ENCODE measurements at places on chromosomes 3 and 15.

- DNase-seq, result no peak
Measured at GRCh38 chr3:163328680-163329079, 1749.6 kb downstream of the SI start.

DNA sequence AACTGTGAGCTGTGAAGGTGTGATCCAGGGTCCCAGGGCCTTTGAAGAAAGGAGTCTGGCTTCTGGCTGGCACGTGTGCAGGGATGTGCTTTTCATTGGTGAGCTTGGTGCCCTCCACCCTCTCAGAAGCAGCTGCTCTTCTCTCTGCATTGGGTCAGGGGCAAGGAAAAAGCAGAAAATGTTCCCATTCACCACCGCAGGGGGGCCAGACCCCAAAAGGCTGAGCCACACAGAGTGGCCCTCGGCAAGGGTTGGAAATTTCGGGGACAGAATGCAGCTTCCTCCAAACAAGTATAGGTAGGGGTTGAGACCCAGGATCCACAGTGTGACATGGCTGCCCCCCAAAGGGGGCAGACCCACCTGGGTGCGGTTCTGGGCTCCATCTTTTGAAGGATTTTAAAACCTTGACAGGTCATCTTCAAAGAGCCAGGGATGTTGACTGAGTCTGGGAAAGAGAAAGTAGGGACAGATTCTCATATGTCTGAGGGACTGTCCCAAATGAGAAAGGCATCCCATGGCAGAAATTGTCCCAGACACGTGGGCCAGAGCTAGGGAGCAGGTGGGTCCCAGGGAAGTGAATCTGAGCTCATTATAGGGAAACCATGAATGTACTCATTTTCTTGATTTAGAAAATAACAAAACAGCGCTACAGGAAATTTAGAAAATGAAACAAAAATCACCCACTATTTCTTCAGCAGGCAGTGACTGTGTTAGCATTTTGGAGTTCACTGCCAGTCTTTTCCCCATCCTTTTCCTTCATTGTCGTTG lies 2.7 kb downstream of the CSK start:
- no peak for DNase-seq

DNA sequence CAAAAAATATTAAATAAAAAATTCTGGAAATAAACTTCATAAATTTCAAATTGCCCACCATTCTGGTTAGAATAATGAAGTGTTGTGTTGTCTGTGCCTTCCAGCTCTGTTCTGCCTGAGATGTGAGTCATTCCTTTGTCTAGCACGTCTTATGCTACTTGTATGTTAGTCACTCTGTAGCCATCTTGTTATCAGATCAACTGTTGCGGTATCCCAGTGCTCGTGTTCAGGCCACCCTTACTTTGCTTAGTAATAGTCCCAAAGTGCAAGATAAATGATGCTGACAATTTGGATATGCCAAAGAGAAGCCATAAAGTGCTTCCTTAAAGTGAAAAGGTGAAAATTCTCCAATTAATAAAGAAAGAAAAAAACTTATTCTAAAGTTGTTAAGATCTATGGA lies 527.5 kb downstream of the NAALADL2 start:
- DNase-seq, result no peak

DNA sequence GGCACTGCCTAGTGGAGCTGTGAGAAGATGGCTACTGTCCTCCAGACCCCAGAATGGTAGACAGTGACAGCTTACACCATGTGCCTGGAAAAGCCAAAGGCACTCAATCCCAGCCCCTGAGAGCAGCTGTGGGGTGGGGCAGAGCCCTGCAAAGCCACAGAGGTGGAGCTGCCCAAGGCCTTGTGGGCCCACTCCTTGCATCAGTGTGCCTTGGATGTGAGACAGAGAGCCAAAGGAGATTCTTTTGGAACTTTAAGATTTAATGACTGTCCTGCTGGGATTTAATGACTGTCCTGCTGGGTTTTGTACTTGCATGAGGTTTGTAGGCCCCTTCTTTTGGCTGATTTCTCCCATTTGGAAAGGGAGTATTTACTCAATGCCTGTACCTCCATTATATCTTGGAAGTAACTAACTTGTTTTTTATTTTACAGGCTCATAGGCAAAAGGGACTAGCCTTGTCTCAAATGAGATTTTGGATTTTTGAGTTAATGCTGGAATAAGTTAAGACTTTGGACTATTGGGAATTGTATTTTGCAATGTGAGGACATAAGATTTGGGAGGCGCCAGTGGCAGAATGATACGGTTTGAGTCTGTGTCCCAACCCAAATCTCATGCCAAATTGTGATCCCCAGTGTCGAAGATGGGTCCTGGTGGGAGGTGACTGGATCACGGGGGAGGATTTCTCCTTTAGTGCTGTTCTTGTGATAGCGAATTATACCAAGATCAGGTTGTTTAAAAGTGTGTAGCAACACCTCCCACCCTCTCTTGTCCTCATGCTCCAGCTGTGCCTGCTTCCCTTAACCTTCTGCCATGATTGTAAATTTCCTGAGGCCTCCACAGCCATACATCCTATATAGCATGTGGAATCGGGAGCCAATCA lies 80.4 kb downstream of the MYO5A start:
- DNase-seq, result no peak

DNA sequence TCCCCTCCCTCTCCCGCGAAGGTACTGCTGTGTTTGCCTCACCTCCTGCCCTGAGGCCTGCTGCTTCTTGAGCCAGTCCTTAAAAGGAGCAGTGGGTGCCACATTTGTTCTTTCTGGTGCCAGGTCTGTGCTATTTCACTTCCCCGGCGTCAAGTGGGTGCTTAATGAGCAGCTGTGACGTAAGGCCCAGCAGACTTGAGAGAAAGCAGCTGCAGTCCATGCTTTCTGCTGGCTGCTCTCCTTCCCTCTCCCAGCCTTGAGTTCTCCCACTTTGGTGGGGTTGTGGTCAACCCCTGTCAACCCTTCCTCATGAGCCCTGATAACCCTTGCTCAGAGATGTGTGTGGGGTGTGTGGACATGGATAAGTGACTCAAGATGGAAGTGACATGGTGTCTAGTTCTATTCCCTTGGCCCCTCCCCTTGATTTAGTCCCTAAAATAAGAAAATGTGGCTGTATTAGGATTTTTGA lies 6.9 kb downstream of the INAFM2 start:
- DNase-seq, result peak; percentile 34

- no peak for DNase-seq
Measured at GRCh38 chr15:31347067-31347975, 20.7 kb downstream of the KLF13 start.

- DNase-seq, result no peak
Measured at GRCh38 chr15:76575274-76575673, 238.7 kb downstream of the ISL2 start.

- no peak for DNase-seq
Measured at GRCh38 chr3:126158016-126158911, 22.1 kb downstream of the ALDH1L1 start.

DNA sequence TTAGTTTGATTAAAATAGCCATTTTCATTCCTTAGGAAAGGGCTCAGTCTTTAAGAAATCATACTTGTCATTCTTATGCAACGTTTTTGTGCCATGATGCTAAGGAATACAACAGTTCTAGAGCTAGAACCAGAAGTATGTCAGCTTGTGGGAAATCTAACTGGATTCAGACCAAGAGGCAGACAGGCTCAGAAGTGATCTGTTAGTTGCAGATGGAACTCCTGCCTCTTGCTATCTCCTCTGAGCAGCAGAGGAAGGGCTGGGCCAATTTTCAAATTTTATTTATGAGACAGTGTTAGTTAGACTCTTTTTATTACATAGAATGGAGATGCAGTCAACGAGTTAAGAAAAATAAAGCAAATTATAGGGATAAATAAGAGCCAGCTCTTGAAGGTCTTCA lies 48.5 kb upstream of the RYR3 start:
- DNase-seq, result no peak

DNA sequence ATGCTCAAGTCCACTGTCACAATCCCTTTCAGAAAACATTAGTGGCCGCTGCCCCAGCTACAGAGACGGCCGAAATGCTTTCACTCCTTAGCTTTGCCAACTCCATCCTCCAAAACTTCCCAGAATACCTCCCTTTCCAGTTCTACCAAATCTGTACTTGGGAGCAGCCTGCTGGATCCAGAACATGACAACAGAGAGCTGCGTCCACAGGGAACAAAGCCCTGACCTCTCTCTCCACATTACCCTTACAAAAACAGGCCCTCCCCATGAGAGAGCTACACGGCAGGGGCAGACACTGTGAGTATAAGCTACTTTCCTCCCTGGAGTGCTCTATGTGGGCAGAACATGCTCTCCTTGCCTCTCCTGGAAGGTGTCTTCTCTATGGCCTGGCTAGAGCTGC lies 6.3 kb downstream of the RBM15B start:
- DNase-seq, result no peak

DNA sequence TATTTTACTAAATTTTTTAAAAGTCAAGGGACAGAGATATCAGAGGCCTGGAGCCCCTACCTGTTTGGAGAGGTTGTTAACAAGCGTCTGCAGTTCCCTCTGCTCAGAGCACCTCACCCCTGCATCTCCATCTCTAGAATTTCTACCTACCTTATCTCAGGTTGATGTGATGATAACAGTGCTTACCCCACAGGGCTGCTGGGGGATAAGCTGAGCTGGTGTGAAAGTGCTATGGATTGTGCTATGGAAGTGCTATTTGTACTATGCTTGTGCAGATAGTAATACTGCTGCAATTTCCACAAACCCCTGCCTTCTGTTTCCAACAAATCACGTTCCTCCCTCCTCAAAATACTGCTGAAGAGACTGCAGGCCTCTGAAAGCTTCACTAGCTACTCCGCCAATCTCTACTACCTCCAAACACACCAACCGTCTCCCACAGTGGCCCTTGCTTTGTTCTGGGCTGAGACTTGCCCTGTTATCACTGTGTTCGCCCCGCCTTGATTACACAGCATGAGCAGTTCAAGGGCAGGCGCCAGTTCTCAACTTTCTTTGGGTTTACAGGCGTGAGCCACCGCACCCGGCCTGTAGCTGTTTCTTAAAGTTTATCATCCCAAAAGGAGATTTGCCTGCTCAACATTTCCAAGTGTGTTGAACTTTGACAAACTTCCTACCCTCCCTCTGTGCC lies 28.4 kb upstream of the PARL start:
- DNase-seq, result no peak

DNA sequence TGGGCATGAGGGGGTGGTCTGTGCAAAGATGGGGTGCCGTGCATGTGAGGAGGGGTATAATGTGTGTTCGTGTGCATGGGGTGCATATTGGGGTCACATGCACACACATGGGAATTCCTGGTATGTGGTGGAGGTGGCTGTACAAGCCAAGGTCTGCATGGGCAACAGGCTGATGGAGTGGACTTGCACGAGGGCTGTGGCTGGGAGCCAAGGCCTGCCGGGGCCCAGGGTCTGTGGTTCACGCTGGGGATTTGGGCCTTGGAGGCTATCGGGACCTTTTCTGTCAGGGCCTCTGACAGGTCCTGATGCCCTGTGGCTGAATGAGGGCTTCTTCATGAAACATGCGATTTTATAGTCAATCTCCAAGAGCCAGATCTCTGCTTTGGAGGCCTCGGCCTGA lies 9.8 kb upstream of the PLXND1 start:
- no peak for DNase-seq

DNA sequence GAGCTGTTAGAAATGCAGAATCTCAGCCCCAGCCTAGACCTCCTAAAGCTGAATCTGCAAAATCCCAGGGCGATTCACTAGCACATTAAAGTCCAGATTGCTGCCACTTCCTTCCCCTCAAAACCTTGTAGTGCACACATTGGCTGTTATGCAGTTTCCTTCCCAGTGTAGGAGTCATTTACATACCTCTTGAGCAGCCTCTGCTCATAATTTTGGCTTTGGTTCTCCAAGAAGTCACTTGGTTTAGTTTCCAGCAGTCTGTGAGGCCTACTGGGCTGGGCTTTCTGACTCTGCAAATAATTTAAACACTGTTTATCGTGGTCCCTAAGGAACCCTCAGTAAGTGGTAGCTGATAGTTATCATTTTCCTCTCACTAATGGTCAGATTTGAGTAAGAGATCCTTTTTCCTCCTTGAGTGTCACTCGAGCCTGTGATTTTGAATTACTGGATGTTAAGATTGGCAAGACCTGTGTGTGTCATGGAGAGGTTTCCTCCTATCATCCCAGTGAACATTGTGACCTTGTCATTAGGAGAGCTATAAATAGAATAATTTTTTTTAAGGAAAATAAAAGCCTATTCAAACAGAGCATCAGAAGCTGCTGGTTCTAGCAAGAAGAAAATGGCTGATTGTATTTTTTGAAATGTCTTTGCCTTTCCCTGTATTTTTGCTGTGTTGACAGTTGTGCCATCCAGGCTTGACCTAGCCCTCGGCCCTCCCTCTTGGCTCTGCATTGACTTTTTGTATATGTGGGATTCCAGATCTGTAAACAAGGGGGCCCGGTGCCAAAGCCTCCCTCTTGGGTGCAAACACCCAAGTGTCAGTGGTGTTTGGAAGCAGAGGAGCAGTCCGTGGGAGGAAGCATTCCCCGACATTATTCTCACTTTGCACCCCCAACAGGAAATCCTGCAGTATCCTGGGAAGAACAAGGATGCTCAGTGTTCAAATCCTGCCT lies 134.8 kb upstream of the ANKRD28 start:
- DNase-seq, result peak; percentile 23

- DNase-seq, result no peak
Measured at GRCh38 chr3:48433472-48434118, 3.7 kb upstream of the PLXNB1 start.

DNA sequence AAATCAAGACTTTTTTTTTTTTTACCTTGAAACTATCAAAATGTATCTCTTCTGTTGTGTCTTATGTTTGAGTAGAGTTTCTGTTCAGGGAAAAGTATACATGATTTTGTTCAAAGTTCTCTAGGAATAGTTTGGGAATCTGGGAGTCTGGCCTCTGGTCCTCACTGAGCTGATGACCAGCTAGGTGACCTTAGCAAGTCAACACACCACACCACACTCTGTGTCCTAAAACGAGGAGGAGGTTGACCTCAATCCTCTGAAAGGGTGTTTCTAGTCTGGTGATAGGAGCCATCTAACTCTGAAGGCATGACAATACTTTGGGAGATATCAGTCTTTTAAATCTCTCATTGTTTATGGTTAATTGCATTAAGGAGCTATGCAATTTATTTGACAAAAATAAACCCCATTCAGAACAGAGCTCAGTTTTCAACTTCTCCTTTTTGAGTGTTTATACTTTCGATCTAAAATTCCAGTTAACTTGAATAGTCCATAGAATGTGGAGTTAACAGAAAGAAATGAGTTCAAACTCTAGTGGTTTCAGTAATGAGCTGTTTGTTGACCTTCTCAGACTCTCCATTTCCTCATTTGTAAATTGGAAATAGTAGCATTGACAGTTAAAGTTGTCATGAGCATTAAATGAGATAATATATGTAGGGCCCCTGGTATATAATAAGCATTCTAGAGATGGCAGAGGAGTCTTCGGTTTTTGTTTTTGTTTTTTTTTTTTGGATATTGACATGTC lies 112.2 kb upstream of the LRRN1 start:
- DNase-seq, result no peak

DNA sequence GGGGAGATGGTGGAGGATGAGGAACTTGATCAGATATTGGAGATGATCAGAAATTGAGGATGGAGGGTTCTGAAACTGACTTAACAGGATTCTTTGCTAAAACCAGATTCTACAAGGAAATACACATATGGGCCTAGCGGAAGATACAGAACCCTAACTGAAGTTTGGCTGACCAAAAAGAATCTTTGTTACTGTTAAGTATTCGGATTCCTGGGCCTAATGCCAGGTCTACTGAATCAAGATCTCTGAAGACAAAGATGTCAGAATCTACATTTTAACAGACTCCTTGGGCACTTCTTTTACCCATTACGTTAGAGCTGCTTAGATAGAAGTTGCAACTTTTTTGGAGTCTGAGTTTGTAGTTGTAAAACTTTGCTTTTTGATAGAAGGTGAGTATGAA lies 137.7 kb downstream of the FNDC3B start:
- DNase-seq, result no peak
